NCI-H69 (cell line): ENCODE measurements at places on chromosomes 1 and 21.

- peak; percentile 56 for DNase-seq
Measured at GRCh38 chr1:110606657-110607535, 738 bp upstream of the KCNA2 start.

GRCh38 chr1:93612510-93612909, 69.1 kb downstream of the BCAR3 start:
- DNase-seq = no peak

GRCh38 chr1:56773341-56774066, 45.7 kb downstream of the FYB2 start:
- no peak for DNase-seq

DNA sequence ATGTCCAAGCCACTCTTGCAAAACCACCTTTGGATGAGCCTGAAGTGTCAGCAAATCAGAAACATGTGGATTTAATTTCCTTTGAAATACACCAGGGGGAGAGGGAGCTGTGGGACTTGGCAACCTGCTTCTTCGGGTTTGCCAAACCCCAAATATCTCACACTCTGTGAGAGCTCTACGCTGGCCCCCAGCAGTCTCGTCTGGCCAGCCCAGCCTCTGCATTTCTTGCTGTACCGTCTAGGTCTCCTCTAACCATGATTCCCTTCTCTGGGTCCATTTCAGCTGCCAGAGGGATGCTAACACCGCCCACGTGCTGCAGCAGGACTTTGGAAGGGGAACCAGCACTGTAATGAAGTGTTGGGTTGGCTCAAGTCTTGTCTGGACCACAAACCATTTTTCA, 114.6 kb downstream of the MRPS6 start:
- DNase-seq = no peak

- DNase-seq = no peak
Measured at GRCh38 chr1:229139331-229140118, 131.4 kb upstream of the RAB4A start.
